ENCODE measurements at places on chromosomes 5 and 9.
A peak's percentile ranks its signal among the peaks of the same experiment; 100 is the strongest.

DNA sequence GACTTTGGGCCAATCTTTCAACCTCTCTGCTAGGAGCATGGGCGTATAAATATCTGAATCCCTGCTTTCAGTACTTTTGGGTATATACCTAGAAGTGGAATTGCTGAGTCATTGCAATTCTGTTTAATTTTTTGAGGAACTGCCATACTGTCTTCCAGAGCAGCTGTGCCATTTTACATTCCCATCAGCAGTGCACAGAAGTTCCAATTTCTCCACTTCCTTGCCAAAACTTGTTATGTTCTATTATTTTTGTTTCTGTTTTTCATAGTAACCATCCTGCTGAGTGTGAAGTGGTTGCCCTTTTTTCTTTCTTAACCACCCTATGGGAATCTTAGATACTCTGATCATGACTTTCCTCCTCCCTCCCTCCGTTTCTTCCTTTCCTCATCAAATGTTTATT, 11.1 kb upstream of the CCIN start:
- no peak for DNase-seq

DNA sequence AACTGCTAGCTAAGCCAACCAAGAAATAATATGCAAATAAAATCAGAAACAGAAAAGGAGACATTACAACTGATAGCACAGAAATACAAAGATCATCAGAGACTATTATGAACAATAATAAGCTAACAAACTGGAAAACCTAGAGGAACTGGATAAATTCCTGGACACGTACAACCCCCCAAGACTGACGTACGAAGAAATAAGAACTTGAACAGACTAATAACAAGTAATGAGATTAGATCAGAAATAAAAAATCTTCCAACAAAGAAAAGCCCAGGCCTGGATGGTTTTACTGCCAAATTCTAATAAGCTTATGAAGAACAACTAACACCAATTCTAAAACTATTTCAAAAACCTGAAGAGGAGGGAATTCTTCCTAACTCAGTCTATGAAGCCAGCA, 67.9 kb downstream of the EPB41L4A start:
- DNase-seq: no peak

GRCh38 chr5:177089825-177090641, 3.3 kb downstream of the FGFR4 start:
- no peak for DNase-seq

- no peak for DNase-seq
These were observed 27.0 kb upstream of the SLC6A3 start for GRCh38 chr5:1471997-1472963.

DNA sequence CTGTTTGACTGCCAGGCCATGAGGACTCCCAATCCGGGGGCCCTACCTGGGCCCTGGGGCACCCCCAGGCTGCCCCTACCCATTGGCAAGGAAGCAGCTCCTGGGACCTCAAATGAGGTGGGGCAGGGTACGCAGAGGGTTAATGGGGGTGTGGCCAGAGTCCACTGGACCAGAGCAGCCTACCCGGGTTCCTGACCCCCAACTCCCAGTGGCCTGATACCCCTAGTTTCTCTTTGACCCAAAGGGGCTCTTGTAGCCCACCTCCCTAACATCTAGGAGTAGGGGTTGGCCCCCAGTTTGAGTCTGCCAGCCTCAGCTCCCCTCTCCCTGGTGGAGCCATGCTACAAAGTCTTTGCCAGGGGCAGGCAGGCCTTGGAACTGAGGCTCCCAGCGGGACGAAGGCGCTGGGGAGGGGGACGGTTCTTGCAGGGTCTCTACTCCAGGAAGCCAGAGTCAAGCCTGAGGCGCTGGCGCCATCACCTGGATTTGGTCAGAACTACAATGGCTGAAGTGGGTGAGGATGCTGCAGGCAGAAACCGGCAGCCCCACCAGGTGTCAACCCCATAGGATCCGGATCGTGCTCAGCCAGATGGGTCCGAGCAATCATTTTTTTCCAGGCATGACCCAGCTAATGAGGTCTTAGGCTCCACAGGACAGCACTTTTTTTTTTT, 8.4 kb upstream of the CERCAM start:
- peak; percentile 90 for DNase-seq

DNA sequence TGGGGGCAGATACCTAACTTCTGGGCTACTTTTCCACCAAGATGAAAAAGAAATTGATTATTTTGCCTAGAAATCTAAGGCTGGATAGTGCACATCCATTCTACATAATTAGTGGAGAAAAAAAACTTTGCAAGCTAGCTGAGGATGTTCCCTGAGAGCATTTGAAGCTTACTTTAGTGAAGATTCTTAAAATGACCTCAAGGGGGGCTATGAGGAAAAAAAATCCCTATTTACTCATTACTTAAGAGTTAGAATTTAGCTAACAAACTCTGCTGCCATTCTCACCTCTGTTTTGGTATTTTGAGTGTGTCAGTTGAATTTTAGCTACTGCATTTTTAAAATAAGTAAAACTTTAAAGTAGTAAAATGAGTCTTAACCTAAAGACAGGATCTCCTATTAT, 9.2 kb upstream of the FGF10 start:
- no peak for DNase-seq

GRCh38 chr9:108211411-108211955, 644.3 kb downstream of the ACTL7B start:
- DNase-seq: no peak

GRCh38 chr9:9054354-9054992, 1254.9 kb upstream of the DMAC1 start:
- no peak for DNase-seq

DNA sequence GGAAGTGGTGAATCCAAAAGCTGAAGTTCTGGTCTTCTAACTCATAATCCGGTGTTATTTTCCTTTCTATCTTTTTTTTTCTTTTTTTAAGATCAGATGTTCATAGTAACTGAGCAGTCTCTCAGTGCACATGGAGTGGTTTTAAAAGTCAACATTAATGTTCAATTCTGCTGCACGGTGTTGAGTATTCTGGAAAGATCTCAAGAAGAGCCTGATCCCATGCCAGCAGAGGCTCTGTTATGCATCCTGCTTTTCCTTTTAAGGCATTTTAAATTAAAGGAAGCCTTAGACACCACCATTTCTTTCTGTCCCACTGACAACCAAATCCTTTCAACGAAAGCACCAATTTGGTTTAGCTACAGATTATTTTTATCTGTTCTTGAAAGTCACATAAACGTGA, 33.4 kb downstream of the SEMA5A start:
- no peak for DNase-seq

- peak; percentile 8 for DNase-seq
These were observed 314.2 kb downstream of the CDK5RAP2 start for GRCh38 chr9:120265791-120266190.

GRCh38 chr5:38540314-38540713, 16.1 kb downstream of the LIFR start:
- peak; percentile 82 for DNase-seq

DNA sequence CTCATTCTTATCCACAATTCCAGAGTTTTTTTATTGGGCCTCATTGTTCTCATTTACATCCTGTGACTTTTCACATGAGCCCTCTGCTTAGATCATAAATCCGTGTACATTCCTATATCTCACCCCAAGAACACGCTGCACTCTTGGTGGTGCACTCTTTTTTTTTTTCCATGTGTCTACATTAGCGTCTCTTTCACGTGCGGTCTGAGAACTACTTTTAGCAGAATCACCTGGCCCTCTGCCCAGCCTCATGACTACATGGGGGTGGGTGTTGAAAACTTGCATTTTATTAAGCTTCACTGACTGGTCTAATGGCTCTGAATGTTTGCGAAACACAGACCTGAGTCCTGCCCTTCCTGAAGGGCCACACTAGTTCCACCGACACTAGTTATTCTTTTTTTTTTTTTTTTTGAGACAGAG, 18.6 kb downstream of the C9orf57 start:
- DNase-seq: no peak

DNA sequence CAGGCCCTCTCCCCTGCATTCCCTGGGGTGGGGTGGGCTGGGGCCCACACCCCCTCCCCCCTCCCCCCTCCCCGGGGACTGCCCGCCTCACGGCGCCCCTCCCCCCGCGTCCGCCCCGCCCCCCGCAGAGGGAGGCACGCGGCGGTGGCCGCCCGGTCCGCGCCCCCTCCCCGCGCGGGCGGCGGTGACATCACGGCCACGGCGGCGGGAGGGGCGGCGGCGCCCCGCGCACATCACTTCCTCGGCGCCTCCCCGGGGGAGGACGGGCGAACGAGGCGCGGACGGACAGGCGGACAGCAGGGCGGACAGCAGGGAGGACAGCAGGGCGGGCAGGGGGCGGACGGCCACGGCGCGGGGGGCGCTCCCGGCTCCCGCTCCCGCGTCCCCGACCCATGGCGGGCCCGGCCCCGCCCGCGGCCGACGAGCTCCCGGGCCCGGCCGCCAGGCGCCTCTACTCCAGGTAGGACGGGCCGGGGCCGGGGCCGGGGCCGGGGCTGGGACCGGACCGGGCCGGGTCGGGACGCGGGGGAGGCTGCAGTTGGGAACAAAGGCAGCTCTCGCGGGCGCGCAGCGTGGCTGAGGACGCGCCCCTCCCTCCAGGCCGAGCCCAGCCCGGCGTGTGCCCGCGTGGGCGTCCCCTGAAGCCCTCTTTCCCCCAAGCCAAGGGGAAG, at the start of gene GPSM1:
Gene GPSM1, plus strand, starts transcription at position 236 of the 671 bp plus-strand sequence. Its CDS starts 157 bp downstream, at position 393.
- DNase-seq: peak; percentile 64

- no peak for DNase-seq
These were observed 98.0 kb downstream of the SLC25A46 start for GRCh38 chr5:110836851-110837250.

GRCh38 chr5:165928971-165929370, 2362.5 kb upstream of the WWC1 start:
- DNase-seq: no peak

GRCh38 chr5:77758141-77758938, 17.8 kb downstream of the TBCA start:
- DNase-seq: no peak

DNA sequence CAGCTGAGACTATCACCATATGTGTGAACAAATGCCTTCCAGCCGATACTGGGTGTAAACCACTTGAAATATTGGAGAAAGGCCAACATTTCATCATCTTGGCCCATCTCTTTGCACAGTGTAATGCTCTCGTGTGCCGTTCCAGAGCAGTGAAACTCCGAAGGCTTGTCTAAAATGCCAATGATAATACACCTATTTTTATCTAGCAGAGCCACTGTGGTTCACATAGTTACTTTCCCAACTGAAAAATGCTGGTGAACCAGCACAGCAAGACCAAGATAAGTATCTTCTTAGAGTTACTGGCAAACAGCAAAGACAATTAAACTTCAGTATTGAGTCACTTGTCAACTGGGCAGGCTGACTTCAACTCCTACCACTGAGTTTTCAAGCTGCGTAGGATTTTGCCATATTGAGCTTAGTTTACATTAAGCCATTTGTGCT, 379.9 kb upstream of the ACTBL2 start:
- peak; percentile 32 for DNase-seq

GRCh38 chr9:125600194-125600593, 106.8 kb downstream of the MAPKAP1 start:
- no peak for DNase-seq

DNA sequence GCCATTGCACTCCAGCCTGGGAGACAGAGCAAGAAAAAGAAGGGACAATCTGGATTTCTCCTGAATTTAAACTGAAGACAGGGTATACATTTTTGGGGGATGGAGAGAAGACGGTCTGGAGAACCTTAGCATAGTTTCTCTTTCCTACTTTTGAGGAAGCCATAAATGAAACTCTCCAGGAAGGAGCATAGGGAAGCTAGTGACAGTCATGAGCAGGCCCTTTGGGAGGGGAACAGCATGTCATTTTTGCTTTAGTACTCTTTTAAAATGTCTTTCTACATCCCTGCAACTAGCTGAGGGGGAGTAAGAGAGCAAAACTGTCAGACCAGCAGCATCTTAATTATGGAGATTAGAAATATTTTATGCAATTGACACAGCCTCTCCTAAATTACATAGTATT, 8.2 kb upstream of the SLC44A1 start:
- no peak for DNase-seq

GRCh38 chr9:15461056-15461455, 38.4 kb downstream of the SNAPC3 start:
- DNase-seq: no peak

GRCh38 chr5:55633574-55634208, 78.4 kb downstream of the SLC38A9 start:
- DNase-seq: no peak

- no peak for DNase-seq
These were observed 7.2 kb downstream of the SNAPC4 start for GRCh38 chr9:136392538-136393449.

DNA sequence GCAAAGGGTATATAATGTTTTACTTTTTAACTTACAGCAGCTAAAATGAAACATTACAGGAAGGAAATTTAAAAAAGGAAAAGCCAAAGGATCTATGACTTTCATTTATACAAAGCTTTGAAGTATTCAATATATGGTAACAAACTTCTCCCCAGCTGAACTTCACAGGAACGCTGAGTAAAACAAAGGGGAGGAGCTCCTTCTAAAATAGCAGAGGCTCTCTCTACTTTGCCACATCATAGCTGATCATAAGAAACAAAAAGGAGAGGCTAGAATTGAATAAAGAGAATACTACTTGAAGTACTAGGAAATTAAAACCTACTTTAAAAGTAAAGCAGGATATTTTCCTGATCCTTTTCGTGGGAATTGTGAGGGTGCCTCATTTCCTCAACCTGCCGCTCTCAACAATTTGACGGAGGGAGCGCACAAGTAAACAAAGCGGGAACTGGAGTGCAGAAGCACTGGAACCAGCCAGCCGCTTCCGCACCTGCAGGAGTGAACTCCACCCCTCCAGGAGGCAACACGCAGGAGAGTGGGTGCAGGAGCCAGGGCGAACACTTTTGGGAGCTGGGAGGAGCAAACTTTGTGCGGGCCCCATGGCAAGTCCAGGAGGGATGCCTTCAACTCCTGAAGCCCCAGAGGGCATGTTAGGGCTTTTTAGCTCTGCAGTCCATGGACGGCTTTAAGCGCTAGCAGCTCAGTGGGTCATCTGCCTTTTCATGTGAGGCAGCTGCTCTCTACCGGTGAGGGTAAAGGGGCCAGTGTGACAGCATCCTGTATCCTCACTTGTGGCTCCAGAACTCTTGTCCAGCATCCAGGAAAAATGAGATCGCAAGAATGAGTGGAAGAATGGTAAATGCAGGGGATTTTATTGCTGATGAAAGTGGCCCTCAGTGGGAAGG, 757.4 kb downstream of the PTPRD start:
- DNase-seq: no peak

DNA sequence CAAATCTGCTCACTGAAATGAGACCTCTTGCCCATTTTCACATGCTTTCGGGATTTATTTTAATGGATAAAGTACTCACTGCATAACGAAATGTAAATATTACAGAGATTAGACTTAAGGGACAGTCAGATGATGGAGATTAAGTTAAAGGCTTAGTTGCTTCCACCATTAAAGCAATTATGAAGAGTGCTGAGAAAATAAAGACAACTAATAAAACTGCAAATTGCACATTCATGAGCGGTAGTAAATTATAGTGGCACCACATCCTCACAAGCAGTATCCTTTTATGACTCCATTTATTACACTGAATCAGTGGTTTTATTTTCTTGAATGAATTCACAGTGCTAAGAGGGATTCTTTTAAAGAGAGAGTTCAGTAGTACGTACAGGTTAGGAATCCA, 76.2 kb upstream of the TMED7 start:
- DNase-seq: no peak

GRCh38 chr5:16505904-16506303, 40.3 kb upstream of the ZNF622 start:
- no peak for DNase-seq
